Epithelial cell of prostate (primary cell): ENCODE measurements at places on chromosomes 5 and 9.

- DNase-seq: peak; percentile 78
These were observed 18.2 kb downstream of the SLC22A5 start for GRCh38 chr5:132387640-132388117.

DNA sequence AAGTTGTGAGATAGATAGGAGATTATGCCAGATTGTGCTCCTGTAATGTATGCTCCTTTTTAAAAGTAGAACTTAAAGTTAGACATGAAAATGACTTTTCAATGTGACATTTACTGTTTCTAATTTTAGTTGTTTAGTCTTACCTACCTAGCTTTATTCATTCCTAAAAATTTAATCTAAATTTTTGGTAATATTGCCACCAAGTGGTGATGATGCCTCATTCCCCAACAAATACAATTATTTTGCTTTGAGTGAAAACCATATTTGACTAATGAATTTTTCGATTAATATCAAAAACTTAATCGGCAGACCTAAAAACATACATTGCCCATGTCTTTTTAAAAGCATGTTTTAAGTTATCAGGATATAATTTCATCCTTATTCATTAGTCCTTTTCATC lies 25.6 kb downstream of the PPWD1 start:
- no peak for DNase-seq

GRCh38 chr5:83313436-83313835 lies 158.1 kb upstream of the VCAN start:
- no peak for DNase-seq

GRCh38 chr9:107358986-107359385 lies 75.9 kb downstream of the RAD23B start:
- DNase-seq: no peak

DNA sequence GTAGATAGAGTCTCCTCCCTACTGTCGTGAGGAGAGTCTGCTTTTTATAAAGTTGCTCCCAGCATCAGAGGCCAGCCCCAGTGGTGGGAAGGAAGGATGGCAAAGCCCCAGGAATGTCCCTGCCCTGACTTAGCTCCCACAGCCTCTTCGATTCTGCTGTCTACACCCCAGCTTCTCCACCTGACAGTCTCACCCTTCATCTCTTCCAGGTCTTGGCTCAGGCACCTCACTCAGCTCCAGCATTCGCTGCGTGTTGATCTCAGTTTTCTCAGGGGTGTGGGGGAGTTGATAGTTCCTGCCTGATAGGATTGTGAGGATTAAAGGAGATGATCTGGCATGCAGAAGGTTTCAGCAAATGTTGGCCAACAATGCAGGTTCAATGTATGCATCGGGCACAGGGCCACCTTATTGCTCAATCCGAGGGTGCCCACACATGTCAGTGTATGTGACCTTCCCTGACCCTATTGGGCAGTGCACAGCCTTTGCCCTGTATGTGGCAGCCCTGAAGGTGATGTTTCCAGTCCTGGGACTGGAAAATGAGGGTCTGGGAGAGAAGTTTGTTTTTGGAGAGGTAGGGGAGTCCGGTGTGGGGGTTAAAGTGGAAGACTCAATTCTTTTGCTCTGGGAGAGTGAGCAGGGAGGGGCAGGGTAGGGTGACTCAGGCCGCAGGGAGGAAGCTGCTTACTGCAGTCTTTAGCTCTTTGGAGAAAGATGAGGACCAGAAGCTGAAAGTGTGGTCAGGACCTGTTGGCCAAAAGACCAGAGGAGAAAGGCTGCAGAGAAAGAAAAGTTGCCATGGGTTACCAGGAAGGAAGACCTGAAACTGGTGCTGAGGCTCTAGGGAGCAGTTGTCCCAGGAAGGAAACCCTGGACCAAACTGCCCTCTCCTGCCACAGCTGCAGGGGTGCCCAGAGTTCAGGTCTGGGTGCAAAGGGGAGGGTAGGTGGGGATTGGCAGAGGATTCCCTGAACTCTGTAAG lies 153.2 kb downstream of the MACROH2A1 start:
- no peak for DNase-seq

DNA sequence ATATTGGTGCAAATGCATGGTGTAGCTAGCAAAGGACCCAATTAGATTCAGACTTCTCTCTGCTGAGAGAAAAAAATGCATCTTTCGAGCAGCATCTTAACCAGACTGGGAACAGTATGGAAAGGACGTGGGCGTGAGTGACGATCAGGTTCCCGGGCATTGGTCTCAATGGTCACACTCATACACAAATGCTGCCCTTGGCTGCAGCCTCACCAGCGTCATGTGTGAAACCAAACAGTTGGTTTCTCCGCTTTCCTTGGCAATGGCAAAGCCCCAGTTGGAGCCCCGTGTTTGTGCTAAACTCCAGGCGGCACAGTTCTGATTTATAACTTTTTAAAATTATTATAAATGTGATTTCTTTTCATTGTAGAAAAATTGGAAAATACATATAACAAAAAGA lies 237.8 kb downstream of the SEC61B start:
- no peak for DNase-seq

GRCh38 chr9:16710888-16711287 lies 159.6 kb downstream of the BNC2 start:
- no peak for DNase-seq

DNA sequence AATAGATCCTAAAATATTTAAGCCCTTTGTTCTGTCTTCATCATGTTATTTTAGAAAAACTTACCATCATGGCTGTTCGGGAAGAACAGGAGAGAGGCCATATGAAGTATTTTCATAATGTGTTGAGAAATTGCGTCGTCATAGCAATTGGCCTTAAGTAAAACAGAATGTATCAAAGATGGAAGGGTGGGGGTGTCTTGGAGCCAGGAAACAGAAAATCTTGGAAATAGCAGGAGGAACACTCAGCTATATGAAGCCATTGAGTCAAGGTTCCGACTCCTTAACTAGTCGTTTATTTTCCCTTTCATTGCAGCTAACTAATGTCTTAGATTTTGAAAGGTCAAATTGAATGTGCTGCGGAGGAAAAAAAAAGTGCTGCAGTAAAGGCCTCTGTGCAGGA lies 1.3 kb downstream of the SPTAN1 start:
- no peak for DNase-seq
